ENCODE measurements at places on chromosomes 13 and 19.

DNA sequence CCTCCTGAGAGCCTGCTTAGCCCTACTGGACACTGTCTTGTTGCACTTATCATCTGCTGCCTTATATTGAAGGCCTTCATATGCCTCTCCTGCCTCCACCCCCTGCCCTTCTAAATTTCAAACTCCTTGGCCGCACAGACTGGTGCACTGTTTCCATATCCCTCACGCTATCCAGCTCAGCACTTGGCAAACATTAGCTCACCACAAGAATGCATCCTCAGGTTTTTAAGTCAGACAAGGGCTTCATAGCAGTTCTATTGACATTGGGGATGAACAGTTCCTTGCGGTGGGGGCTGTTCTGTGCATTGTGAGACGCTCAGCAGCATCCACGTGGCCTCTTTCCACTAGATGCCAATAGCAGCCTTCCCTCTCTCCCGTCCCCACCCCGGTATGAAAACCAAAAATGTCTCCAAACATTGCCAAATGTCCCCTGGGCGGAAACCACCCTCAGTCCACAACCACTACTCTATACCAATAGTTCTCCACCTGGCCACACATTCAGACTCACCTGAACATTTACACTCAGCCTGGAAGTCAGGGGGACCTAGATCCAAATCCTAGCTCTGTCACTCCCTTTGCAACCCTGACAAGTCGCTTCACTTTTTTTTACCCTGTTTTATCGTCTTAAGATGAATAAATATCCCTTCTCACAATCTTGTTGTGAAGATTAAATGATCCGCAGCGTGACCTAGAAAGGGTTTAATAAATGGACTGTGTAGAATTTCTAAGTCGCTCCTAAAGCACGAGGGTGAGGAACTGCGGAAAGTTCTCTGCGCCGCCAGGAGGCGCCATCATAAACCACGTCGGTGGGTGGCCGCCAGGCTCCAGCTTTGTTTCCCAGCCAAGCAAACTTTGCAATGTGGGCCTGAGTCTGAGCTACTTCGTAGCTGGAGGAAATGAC is 3.6 kb upstream of the CEACAM3 start:
- no peak for DNase-seq

DNA sequence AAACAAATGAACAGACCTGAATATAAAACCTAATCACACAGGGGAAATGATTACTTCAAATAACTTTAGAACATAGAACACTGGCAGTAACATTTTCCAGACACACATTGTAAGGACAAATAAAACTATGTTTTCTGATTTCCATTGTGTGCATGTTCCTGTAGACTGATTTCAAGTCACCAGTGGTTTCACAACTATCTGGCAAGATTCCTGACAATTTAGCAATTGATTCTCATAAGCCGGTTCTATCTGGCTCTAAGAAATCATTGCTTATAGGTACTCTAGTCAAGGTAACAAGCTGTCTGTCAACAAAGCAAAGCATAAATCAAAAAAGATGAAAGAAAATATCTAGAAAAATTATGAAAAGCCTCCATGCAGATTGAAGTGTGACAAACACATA is 19.6 kb upstream of the PCCA start:
- no peak for DNase-seq

- no peak for DNase-seq
These were observed 18.5 kb upstream of the FAM216B start for GRCh38 chr13:42762917-42763316.

DNA sequence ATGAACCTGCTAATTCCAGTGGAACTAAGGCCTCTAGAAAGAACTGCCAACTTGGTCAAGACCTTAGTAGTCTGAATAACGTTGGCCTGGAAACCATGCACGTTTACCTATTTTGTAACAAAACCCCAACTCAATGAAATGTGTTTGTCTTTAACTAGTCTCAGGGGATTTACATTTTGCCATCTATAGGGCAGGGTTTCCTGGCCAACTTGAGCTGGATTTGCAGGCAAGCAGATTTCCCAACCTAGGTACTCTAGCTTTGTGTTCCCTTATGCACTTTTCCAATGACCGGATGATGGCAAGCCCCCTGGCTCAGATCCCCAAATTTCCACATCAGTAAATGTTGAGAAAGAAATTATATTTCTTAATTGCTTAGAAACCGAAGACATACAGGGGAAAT is 114.5 kb downstream of the IRS2 start:
- no peak for DNase-seq

GRCh38 chr19:16522559-16523377 is 19.5 kb downstream of the CHERP start:
- no peak for DNase-seq

GRCh38 chr19:58498316-58499020 is 13.3 kb downstream of the SLC27A5 start:
- DNase-seq = no peak

DNA sequence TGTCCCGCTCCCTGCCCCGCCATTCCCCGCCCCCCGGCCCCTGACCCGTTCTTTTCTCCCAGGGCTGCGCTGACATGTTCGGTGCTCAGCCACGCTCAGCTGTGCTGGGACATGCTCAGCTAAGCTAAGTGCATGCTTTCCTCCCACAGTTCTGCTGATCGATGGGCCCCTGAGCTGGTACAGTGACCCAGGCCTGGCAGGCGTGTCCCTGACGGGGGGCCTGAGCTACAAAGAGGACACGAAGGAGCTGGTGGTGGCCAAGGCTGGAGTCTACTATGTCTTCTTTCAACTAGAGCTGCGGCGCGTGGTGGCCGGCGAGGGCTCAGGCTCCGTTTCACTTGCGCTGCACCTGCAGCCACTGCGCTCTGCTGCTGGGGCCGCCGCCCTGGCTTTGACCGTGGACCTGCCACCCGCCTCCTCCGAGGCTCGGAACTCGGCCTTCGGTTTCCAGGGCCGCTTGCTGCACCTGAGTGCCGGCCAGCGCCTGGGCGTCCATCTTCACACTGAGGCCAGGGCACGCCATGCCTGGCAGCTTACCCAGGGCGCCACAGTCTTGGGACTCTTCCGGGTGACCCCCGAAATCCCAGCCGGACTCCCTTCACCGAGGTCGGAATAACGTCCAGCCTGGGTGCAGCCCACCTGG is 3.7 kb downstream of the TNFSF9 start:
- DNase-seq = no peak

GRCh38 chr19:6061376-6062130 is 48.7 kb downstream of the RFX2 start:
- no peak for DNase-seq

- no peak for DNase-seq
These were observed 5.8 kb upstream of the TMC4 start for GRCh38 chr19:54178581-54179261.

- no peak for DNase-seq
These were observed at the start of gene SPIB for GRCh38 chr19:50418176-50419021. Gene SPIB (plus strand): TSS chr19:50418938. CDS start chr19:50418963, 25 bp downstream.

- no peak for DNase-seq
These were observed 475.4 kb upstream of the ARGLU1 start for GRCh38 chr13:107043021-107043956.

DNA sequence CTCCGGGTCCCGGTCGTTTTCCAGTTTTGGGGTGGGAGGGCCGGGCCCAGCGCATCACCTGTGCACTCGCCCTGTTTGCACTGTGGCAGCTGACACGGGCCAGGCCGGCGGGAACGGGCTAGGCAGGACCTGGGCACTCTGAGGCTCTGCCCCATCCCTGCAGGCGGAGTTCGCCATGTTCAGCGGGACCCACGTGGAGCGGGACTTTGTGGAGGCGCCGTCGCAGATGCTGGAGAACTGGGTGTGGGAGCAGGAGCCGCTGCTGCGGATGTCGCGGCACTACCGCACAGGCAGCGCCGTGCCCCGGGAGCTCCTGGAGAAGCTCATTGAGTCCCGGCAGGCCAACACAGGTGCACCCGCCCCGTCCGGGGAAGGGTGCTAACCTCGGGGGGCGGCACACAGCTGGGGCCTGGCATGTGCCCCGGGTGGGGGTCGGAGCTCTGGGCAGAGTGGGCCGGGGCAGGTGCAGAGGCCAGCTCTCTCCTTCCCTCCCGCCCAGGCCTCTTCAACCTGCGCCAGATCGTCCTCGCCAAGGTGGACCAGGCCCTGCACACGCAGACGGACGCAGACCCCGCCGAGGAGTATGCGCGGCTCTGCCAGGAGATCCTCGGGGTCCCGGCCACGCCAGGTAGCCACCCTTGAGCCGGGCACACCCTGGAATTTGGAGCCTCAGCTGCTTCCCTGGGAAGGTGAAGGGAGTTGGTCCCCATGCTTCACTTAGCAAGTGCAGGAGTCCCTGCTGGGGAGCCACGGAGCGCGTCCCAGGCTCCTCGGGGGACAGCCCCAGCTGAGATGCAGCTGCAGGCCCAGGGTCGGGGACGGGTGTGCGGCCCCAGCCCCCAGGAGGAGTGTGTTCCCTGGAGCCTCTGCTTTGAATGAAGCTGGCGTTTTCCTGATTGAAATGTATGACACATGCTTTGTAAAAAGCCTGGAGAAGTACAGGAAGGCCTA is 9.3 kb upstream of the ZNF554 start:
- no peak for DNase-seq

- no peak for DNase-seq
These were observed 166.0 kb downstream of the LMO7 start for GRCh38 chr13:75802161-75802560.

GRCh38 chr19:21841488-21842097 is 5.6 kb upstream of the ZNF43 start:
- no peak for DNase-seq

GRCh38 chr19:1904860-1905109 is 414 bp upstream of the ADAT3 start:
- no peak for DNase-seq

DNA sequence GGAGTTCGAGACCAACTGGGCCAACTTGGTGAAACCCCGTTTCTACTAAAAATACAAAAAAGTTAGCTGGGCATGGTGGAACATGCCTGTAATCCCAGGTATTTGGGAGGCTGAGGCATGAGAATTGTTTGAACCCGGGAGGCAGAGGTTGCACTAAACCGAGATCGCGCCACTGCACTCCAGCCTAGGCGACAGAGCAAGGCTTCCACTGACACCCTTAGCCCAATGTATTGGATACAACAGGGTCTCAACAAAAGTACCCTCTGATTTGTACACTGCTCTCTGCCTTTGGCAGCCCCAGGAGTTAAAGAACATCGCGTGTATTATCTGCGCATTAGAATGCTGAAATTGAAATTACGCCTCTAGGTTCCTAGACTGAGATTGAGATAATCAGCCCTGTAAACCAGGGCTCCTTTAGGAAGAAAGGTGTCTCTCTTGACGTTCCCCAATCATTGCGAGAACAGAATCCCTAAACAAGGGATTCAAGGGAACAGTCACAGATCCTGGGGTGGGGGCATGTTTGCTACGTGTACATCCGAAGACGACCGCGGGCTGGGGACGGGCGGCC is 21.9 kb downstream of the IPO5 start:
- no peak for DNase-seq

DNA sequence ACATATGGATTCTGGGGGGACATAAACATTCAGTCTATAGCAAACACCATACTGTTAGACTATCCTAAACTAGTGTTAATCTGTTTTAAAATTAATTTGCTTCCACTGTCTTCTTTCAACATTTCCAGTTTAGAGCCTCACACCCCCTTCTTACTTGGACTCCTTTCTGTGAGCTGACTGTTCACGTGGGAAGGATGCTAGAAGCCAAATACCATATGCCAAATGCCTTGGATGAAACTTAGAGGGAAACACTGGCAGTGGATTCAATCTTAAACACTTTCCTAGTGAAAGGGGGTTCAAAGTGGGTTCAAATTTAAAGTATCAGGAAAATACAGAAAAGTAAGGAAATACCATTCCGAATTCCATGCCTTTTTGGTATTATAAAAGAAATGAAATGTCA is 113.6 kb downstream of the HS6ST3 start:
- DNase-seq = no peak

- no peak for DNase-seq
These were observed 30.9 kb downstream of the FAM216B start for GRCh38 chr13:42812316-42812715.

- no peak for DNase-seq
These were observed 72.4 kb downstream of the NHLRC3 start for GRCh38 chr13:39110518-39111097.

DNA sequence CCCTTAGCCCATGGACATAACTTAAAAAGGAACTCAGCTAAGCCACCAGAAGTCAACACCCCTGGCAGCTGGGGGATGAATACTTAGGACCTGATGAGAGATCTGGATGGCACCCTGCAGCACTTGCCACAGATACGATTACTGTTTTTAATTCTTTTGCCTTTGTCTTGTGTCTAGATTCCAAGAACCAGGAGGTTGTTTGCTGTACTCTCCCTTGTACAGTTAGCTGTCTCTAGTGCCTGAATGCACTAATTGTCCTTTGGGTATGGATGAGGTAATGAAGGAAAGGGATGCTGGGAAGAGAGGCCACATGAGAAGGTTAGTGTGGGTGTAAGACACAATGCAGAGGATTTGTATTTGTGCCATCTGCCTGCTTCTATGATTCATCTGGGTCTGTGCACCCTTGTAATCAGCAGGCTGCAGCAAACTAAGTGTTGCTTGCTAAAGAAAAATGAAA is 385.8 kb downstream of the KCNRG start:
- no peak for DNase-seq

DNA sequence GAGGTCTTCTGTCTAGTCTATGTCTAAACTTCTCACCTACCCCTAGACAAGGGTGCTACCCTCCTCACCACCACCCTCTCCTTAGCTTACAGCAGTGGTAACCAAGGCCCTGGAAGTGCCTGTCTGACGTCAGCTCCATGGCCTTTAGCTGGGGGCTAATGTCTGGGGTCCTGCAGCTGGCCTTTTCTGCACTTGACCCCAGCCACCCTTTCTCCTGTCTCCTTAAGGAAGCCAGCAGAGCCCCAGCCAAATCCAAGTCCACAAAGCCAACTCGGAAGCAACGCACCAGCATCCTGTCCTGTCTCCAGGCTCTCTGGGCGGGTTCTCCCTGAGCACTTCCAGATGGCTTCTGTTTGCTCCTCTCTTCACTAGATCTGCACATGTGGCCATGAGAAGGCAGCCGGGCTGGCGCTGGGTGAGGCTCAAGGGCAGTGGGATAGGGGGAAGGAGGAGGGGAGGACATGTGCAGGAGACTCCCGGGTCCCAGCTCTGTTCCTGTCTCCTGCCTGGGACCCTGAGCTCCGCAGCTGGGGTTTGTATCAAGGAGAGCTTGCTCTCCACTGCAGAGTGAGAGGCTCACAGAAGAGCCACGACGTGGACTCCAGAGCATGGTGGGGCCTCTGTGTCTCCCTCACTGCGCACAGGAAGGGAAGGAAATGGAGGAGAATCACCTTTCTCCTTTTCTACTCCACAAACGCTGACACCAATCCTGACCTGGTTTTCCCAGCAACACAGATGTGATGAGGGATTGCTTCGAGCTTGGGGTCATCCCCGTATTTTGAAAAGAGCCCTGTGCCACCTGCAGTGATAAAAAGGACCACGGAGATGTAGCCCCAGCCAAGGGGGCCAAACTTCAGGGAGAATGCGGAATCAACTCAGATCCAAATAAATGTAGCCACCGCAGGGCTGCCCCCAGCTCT is 204.2 kb downstream of the USP12 start:
- no peak for DNase-seq

DNA sequence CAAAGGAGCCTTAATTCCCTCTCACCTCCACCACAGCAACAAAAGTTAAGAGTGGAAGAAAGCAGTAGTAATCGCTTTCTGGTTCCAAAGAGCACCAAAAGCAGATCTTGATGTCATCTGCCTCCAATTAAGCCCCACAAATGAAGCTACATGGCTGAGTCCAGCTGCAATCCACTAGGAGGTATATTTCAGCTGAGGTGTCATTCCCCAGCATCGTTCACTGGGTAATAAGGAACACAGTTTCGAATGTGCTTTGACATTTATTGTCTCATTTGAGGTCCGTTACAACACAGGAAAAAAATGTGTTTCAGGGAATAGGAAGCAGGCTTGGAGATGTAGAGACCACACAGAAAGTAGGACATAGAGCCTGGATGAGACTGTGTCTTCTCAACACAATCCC is 190.4 kb downstream of the DCLK1 start:
- DNase-seq = no peak

- DNase-seq = no peak
These were observed 47.5 kb upstream of the SLC7A9 start for GRCh38 chr19:32916969-32917615.
